ENCODE measurements at places on chromosomes 7 and 10.

- DNase-seq: no peak
Observed at GRCh38 chr7:132871419-132871818, 210.5 kb downstream of the CHCHD3 start.

GRCh38 chr7:30905078-30906012 lies 6.3 kb upstream of the AQP1 start:
- DNase-seq: no peak

GRCh38 chr10:7948371-7949000 lies 106.0 kb upstream of the GATA3 start:
- DNase-seq: no peak

DNA sequence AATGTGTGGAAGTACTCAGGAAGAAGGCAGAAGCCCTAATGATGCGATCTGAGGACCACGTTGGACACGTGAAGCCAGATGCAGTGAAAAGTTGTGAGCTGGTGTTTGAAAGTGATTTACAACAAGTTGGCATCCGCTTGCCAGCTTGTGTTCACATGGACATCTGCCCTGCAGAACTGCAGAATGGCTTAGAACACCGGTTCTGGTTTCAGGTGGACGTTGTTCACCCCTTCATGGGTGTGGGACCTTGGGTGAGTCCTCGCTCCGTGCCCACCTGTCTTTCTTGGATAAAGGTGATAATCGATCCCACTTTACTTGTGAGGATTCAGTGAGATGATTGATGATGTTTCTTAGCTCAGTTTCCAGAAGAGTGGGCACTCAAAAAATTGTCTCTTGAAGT lies 53.8 kb downstream of the CAMK1D start:
- DNase-seq: no peak

GRCh38 chr10:99964791-99965190 lies 45.0 kb downstream of the DNMBP start:
- no peak for DNase-seq

GRCh38 chr7:128790315-128791041 lies 1.3 kb upstream of the CCDC136 start:
- no peak for DNase-seq

DNA sequence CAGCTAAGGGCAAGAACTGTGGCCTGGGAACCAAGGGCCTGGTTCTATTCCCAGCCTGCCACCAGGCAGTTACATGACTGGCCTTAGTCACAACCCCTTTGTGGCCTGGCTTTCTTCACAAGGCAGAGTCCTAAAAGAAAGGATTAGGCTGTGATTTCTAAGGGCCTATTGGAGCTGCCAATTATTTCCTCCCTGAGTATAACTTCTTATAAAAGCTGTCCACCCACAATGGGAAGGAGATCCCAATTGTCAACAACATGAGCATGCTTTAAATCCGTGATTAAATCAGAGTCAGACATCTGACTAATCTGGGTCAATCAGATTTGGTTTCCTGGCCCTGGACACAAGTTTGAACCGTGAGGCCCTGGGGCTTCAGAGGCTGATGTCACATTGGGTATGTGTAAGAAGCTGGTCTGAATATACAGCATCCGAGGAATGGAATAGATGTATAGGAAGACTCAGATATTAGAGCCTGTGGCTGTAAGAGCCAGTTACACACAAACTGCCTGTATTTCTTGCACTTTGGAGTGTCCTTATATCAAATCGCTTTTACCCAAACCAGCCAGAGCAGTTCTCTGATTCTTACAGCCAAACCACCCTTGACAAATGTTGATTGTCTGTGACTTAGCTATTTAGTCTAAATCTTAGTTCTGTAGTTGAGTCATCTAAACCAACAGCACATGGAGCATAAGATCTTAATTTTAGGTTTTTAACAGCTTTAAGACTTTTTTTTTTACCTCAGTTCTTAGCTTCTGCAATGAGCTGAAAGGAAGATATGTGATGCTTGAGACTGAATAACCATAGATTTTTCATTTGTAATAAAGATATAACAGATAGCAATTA lies 61.3 kb downstream of the ABCB4 start:
- DNase-seq: no peak

DNA sequence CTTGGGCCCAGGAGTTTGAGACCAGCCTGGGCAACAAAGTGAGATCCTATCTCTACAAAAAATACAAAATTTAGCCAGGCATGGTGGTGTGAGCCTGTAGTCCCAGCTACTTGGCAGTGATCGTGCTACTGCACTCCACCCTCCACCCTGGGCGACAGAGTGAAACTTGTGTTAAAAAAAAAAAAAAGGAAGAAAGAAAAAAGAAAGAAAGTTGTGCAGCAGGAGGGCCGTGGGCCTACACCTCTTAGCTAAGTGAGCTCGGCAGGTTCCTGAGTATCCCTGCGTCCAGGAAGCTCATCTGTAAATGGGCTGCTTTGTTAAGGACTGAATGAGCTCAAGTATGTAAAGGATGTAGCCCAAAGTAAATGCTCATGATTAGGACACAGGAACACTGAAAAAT lies 155.0 kb downstream of the RNF216 start:
- no peak for DNase-seq

DNA sequence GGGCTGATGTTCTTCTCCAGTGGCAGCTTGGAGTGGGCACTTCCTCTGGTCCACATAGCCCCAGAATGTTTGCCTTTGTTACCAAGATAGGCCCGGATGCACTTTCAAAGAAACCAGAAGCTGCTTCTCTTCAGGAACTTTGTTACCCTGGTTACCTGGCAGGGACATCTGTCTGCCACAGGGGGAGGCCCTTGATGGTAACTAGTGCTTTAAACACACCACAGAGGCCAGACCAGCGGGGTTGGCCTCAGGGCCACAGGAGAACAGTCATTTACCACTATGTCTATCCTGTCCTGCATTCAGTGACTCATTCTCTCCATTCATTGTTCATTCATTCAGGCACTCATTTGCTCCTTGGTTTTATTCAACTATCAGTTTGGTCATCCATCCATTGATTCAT lies 11.9 kb upstream of the PLEKHA1 start:
- DNase-seq: peak; percentile 40

DNA sequence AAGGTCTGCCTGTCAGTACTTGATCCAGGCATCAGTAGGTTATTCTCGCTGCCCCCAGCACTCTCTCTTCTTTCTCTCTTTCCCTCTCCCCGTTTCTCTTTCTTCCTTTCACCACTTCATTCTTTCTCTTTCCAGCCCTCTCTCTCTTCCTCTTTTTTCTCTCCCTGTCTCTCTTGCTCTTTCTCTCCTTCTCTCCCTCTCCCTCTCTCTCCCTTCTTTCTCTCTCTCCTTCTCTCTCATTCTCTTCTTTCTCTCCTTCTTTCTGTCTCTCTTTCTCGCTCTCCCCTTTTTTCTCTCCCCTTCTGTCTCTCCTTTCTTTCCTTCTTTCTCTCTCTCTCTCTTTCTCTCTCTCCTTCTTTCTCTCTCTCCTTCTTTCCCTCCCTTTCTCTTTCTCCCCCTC lies 7.5 kb upstream of the DRGX start:
- no peak for DNase-seq

- no peak for DNase-seq
Observed at GRCh38 chr7:123883154-123883553, 38.2 kb downstream of the HYAL4 start.

DNA sequence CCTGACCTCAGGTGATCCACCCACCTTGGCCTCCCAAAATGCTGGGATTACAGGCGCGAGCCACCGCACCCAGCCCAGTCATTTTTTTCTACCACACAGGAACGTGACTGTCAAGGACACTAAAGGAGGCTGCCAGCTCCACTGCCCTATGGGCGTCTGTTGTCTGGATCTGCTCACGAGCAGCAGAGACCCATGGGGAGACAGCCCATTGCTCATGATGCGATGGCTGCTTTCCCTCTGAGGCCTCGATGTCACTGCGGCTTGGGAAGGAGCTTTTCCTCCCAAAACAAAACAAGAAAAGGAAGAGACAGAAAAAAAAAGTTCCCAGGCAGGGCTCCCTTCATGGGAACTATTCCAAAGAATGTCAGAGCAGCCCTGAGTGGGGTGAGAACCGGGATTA lies 70.5 kb downstream of the DENND2A start:
- DNase-seq: no peak

- DNase-seq: no peak
Observed at GRCh38 chr10:111035542-111035941, 41.3 kb upstream of the ADRA2A start.

DNA sequence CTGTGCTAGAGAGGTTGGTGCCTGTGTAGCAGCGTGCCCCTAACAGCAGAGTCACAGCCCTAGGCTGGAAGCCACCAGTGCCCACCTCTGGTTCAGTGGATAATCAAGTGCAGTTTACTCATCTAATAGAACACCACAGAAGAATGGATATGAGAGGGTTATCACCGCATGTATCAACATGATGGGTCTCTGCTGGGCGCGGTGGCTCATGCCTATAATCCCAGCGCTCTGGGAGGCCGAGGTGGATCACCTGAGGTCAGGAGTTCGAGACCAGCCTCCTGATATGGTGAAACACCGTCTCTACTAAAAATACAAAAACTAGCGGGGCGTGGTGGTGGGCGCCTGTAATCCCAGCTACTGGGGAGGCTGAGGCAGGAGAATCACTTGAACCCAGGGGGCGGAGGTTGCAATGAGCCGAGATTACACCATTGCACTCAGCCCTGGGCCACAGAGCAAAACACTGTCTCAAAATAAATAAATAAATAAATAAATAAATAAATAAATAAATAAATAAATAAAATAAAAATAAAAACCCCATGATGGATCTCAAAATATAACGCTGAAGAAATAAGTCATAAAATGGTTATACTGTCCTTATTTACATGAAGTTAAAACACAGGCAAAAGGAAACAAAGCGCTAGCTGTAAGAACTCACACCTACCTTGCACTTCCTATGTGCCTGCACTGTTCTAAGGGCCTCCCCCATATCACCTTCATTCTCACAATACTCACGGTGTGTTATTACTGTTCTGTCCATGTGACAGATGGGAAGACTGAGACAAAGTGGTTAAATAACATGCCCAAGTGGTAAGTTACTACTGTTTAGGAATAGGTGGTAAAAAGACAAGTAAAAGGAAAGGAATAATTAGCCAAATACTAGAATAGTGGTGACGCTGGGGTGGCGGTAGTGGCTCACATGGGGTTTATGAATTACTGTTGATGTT lies 70.9 kb downstream of the AMZ1 start:
- DNase-seq: no peak

GRCh38 chr10:124180044-124180745 lies 86.8 kb upstream of the CHST15 start:
- DNase-seq: no peak

DNA sequence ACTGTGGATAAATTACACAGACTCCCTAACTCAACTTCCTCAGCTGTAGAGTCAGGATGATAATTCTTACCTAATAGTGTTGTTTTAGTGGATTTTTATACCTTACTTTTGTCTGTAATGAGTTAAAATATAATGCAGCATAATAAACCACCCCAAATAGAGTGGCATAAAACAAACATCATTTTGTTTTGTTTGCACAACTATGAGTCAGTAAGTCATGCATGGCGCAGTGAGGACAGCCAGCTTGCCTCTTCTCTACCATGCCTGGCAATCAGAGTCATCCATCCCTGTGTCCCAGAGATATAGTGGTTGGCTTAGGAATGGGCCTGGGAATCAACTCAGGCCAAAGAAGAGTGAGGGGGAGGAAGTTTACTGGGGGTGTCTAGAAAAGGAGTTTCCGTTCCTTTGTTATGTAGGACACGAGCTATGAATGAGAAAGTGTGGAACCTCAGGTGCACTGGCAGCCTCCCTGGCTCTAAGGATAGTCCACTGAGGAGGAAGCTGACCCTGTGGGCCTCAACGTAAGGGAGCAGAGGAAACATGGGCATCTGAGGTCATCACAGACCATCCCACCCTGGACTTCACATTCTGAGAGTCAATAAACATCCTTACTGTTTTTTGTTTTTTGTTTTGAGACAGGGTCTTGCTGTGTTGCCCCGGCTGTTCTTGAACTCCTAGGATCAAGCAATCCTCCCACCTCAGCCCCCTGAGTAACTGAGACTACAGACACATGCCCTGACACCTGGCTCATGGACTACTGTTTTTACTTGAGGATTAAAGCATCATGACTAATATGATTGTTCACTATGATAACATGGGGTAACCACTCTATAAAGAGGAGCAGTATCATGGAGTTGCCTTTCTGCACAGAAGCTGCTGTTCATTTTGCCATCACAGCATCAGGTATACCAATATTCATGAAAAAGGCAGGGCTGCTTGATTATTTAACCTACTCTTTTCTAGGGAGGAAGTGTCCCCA lies 21.0 kb upstream of the GRB10 start:
- DNase-seq: no peak

DNA sequence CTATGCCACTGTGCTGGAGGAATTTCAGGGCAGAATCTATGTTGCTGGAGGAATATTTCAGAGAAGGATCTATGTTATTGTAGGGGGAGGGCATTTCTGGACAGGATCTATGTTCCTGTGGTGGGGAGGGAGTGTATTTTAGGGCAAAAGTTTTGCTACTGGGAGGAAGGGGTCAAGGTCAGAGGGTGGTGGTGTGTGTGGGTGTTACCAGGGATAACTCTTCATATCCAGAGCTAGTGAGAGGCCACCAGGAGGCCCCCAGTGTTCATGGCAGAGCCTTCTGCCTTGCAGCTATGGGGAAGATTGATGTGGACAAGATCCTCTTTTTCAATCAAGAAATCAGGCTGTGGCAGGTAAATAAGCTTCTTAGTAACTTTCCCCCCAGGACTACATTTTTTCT lies 2.0 kb upstream of the STRA8 start:
- no peak for DNase-seq

- no peak for DNase-seq
Observed at GRCh38 chr7:100892364-100893317, 3.0 kb downstream of the ACHE start.

Measured in NCI-H510A (cell line).